Activated T-helper 9 cell treated with anti-CD3 and anti-CD28 coated beads, Interleukin-2, amount 50 U/mL, for 16 hours (primary cell): ENCODE measurements at places on chromosomes 12 and 14.

GRCh38 chr12:449203-449602, 10.5 kb upstream of the B4GALNT3 start:
- no peak for DNase-seq

- no peak for DNase-seq
These were observed 111.4 kb downstream of the TRAFD1 start for GRCh38 chr12:112236786-112237185.

DNA sequence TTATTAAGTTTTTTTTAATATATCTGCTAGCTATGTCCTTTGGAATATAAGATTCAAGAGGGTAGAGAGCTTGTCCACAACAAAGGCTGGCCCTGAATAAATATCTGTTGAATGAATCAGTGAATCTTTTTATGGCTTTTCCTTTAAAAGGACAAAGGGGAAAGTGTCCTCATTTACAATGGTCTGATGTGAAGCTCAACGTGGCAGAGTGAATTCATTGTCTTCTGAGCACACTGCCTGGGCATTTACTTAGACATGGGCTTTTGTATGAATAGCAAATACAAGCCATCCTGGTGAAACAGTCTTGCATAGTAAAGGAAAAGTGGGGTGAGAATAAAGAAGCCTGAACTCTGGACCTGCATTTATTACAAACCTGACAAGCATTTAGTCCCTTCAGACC, 201.2 kb downstream of the NELL2 start:
- DNase-seq, result no peak

- no peak for DNase-seq
These were observed 21.3 kb upstream of the PAPLN start for GRCh38 chr14:73216030-73216429.

DNA sequence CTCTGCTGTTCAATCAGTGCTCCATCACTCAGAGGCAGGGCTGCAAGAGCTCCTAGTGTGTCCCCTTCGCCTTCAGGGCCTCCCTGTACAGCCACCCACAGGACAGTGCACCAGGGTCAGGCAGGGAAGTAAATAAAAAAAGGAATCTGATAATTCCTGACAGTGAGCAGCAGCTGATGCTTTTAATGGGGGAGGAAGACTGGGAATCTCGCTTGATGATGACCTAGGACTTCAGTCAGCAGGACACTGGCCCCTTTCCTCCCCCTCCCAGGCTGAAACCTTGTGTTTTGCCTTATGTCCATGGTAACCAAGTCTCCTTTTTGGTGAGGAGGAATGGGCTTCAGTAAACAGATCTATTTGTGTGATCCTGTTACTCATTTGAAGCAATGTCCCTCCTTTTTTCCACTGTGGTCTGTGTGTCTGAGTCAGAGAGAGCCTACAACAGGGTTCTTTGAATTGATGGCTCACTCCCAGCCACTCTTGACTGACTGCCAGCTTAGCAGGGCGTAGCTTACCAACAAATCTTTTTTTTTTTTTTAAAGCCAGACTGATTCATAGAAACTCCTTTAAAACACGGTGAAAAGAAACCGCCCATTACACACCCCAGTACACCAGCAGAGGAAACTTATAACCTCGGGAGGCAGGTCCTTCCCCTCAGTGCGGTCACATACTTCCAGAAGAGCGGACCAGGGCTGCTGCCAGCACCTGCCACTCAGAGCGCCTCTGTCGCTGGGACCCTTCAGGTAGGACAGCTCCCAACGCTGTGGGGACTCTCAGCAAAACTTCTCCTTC, at the start of gene EMP1:
Gene EMP1, plus strand, starts transcription at position 597 of the 792 bp plus-strand sequence. CDS start 14,785 bp downstream, outside the sequence.
- DNase-seq, result peak; percentile 62

DNA sequence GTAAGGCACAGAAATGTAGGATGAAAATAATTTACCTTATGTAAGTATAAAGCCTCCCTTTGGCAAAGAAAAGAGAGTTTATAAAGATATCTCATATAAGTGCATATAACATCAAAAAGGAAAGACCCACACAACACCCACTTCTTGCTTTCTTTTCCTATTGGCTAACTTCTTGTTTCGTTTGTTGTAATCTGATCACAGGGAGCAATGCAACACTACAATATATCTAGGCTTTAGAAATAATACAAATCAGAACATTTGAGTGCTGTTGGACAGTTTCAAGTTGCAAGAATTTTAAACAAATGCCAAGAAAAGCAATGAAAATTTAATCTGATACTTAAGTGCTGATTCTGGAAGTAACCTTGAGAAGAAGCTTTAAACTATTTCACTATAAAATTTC, 1.3 kb downstream of the FGD6 start:
- DNase-seq, result no peak

- no peak for DNase-seq
These were observed 179.4 kb downstream of the ESR2 start for GRCh38 chr14:64114796-64115195.

- DNase-seq, result no peak
These were observed 33.4 kb upstream of the SMOC1 start for GRCh38 chr14:69845787-69846186.

GRCh38 chr14:58104808-58105207, 47.2 kb downstream of the ARMH4 start:
- no peak for DNase-seq

DNA sequence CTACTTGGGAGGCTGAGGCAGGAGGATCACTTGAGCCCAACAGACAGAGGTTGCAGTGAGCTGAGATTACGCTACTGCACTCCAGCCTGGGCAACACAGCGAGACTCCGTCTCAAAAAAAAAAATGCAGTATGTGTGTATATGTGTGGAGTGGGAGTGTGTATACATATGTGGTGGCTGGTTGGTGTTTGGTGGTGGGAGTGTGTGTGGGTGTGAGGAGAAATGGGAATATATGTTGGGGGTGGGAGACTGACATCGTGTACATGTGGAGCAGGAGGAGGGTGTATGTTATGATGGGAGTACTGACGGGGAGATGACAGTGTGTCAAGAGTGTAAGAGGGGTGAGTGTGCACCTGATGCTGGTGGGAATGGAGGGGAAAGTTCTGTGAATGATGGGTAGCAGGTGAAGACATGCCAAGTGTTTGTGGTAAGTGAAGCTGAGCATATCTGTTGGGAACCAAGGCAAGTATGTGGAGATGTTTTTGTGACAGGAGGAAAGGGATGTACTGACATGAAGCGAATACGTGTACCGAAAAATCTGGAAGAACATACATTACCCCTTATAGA, 4.2 kb downstream of the PNMA1 start:
- DNase-seq, result no peak

DNA sequence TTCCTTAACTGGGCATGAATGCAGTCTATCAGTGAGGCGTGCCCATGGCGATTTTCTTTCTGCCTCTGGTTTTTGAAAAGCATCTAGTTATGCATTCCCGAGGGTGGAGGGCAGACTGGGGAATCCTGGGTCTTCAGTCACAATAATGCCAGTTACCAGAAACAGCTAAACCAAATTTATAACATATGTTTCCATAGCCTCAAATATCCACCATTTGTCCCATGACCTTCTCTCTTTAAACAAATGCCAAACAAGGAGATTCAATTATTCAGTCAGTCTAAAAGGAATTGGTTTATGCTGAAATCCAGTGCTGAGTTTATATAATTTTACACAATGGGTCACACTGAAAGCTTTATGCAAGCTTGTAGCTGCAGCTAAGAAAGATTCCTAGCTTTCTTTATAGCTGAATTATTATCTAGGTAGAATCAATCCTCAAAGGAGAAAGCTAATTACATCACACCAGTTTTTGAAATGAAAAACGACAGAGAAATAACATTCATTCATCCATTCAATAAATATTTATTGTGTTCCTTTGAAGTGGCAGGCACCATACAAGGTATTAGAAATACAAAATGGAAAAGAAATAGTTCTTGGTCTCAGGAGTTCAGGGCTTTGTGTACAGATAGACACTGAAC, 131.3 kb upstream of the RAP1B start:
- no peak for DNase-seq

- DNase-seq, result no peak
These were observed 195.6 kb upstream of the FLRT2 start for GRCh38 chr14:85334316-85334715.

DNA sequence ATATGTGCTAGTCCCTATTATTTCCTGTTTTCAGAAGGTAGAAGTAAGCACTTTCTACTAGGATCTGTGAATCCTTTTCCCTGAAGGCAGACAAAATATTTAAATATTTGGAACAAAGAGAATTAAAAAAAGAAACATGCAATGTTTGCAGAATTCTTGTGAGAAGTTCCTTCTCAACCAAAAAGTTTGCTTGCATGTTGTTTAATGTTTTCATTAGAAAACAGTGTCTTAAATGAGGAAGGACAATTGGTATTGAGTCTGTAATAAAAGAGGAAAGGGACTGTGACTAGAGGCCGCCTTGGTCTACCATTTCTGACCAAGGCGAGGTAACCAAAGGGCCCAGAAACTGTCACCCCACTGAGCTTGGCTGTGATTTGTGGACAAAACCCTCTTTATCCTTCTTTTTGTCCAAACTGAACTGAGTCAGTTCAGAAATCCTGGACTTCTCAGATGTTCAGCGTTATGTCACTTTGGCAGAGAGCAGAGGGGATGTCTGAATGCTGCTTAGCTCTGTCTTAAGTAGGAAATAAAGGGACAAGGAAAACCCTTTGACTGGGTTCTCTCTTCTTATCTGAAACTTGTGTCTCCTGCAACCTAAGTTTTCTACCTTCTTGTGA, 129.8 kb upstream of the CPM start:
- DNase-seq, result no peak
